ENCODE measurements at places on chromosomes 5 and 9. TPM values are rescaled to one million over a fixed set of nuclear protein-coding genes. Genes with fewer than 3 reads are reported as not detected.
A peak's percentile ranks its signal among the peaks of the same experiment; 100 is the strongest.

Gene PROB1
- total RNA-seq: 11.0 TPM

Gene OR1J2
- not detected for total RNA-seq

Gene IL3
- not detected for total RNA-seq

Gene SLC46A2
- total RNA-seq: 0.26 TPM

Gene ARID3C
- total RNA-seq: not detected

Gene SLC1A3
- 26.5 TPM for total RNA-seq

DNA sequence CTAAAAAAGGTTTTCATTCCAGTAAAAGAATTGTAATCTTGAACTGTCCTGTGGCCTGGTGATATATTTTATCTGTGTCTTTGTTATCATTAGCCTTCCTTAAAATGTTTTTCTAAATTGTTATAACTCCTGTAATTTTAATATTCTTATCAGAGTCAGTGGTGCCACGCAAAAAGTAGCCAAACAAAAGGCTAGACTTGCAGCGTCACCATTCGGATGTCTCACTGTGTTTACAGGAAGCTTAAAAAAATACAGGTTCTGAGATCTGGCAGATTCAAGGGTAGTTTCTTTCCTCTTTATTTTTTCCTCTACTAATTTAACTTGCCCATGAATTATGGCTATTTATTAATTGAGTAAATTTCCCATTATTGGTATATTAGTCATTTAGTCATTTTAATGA, 362.3 kb downstream of the MAT2B start:
- no peaks in the 10 kb centered on the region for H3K4me1 ChIP-seq
- H3K27ac ChIP-seq: no peak overlapping the region
- no peak for DNase-seq
- no peaks in the 10 kb centered on the region for H3K27me3 ChIP-seq
- H3K4me3 ChIP-seq: no peak overlapping the region

DNA sequence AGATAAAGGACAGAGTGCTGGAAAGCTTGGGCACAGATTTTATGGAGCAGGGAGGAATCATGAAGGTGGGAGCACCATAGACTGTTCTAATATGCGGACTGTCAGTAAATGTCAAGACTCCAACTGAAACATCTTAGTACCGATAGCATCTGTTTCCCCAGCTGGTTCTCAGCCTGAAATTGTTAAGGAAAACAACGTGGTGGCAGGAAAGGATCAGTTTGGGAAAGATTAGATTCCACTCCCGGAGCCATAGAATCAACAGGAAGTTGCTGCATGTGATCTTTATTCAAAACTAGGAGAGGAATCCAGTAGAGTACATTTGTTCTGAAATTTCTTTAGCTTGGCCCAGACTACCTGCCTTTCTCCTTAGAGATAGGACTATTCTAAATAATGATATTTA, 559.1 kb downstream of the CSNK1G3 start:
- DNase-seq: no peak
- H3K36me3 ChIP-seq: no peaks in the 10 kb centered on the region
- H3K4me1 ChIP-seq: no peaks in the 10 kb centered on the region
- H3K27ac ChIP-seq: no peak overlapping the region
- no peaks in the 10 kb centered on the region for H3K27me3 ChIP-seq
- H3K4me3 ChIP-seq: no peak overlapping the region

DNA sequence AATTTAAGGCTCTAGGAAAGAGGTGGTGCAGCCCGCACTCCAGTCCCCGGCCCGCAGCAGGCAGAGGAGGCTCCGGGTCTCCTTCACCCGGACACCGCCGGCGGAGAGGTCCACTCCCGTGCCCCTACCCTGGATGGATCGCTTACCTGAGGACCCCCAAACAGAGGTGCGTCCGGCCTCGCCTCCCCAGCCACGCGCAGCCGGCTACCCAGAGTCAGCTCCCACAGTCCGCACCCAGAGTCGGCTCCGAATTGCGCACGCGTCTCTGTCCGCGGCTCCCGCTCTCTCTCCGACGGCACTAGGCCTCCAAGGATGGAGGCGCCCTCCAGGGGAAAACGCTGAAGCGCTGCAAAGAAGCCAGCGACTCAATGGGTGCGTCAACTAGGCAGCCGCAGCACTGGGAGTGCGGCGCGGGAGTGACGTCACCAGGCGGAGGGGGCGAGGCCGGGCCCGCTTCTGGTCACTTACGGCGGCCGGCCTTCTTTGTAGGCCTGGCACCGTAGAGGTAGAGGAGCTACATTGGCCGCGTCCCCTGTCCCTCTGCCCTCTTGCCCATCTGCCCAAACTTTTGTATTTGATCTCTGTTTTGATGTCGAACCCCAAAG, at the start of gene ELP1:
ELP1 (minus strand) TSS at position 407 of the 605 bp plus-strand sequence. CDS start 2,978 bp downstream, outside the sequence.
- peak; percentile 98 for DNase-seq
- peak within 1 kb of the TSS; percentile 91 for H3K27ac ChIP-seq
- peaks cover 14% of the 10 kb centered on the region for H3K36me3 ChIP-seq
- H3K4me1 ChIP-seq: peaks cover 21% of the 10 kb centered on the region

GRCh38 chr9:99052815-99053715, 51.8 kb upstream of the TGFBR1 start:
- peaks cover 100% of the 10 kb centered on the region for H3K36me3 ChIP-seq
- H3K27ac ChIP-seq: no peak overlapping the region
- H3K4me1 ChIP-seq: no peaks in the 10 kb centered on the region
- H3K4me3 ChIP-seq: no peak overlapping the region
- H3K27me3 ChIP-seq: no peaks in the 10 kb centered on the region
- no peak for DNase-seq

DNA sequence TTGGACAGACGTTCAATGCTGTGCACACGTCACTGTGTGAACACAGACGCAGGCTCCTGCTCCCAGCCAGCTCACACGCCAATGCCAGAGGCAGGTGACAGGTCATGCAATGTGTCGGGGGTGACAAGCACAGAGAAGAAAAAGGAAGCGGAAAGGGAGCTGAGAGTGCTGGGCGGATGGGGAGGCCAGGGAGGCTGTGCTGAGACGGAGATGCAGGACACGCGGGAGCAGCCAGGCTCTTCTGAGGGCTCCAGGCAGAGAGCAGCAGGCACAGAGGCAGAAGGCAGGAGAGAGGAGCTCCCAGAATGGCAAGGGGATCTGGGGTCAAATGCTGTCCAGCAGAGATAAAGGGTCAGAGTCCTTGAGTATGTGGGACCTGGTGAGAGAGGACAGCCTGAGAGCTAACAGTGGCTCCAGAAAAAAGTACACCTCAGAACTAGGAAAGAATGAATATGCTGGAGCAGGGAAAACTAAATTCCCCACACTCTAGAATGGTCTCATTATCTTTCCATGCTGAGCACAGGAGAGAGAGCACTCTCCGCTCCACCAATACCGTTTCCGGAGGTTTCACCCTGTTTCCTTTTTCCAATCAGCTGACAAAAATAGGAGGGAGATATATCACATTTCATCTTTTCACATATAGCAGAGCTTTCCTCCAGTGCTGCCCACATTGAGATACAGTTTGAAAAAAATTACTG, 32.8 kb upstream of the NSMF start:
- no peaks in the 10 kb centered on the region for H3K36me3 ChIP-seq
- H3K27me3 ChIP-seq: no peaks in the 10 kb centered on the region
- H3K4me3 ChIP-seq: no peak overlapping the region
- H3K4me1 ChIP-seq: peaks cover 4% of the 10 kb centered on the region
- DNase-seq: no peak

DNA sequence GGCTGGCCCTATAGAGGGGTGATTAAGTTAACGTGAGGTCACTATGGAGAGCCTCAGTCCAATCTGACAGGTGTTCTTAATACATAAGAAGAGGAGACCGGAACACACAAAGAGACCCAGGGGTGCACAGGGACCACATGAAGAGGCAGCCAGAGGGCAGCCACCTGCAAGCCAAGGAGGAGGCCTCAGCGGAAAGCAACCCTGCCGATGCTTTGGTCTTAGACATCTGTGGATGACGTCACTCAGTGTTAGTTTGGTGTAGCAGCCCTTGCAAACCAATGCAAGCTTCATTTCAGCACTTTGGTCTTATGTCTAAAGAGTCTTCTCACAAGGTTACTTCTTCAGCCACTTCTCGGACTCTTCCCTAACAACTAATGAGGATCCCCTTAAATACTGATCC, 47.6 kb upstream of the GRHPR start:
- no peaks in the 10 kb centered on the region for H3K4me1 ChIP-seq
- H3K4me3 ChIP-seq: no peak overlapping the region
- DNase-seq: no peak
- H3K36me3 ChIP-seq: no peaks in the 10 kb centered on the region

DNA sequence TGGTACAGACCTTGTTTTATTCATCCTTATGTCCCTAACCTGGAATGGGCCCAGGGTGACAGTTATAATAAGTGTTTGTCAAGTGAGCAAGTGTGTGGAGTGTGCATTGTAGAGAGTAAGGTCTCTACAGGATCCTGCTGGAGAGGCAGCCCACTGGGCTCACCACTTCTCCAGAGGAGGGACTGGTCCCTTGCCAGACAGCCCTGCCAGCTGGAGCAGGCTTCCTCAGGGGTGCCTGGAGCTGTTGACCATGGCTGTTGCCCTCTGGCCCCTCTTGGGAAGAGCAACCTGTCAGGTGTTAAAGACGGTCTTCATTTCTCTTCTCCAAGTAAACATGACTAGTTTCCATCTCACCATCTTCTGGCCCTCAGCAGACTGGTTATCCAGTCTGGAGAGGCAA, 20.0 kb downstream of the IRF1 start:
- H3K36me3 ChIP-seq: peaks cover 7% of the 10 kb centered on the region
- H3K27ac ChIP-seq: no peak overlapping the region
- H3K27me3 ChIP-seq: no peaks in the 10 kb centered on the region

DNA sequence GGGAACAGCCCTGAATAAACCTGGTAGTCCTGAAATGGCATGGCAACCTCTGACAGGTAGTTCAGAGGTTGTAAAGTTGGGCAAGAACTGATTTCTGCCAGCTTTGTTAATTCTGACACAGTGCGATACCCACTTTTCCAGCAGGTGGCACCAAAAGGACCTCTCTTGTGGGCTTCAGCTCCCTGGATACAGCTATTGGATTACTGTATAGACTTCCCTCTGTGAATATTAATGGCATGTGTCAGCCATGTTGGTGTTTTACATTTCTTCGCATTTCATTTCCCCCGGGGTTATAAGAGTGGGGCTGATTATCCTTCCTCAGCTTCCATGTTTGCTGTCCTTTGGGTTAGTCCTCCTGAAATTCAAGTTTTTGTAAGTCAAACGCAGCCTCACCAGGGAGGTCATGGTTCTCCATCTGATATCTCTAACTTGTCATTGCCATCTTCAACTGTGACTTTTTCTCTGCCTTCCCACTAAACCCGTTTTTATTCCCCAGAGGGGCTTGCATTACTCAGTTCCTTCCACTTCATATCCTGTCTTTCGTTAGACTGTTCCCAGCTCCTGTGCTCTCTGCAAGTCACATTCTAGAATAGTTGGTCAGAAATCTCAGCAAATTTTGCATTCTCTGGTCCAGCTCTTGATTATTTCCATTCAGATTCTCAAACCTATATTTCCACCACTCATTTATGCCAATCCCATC, 135.6 kb downstream of the LIFR start:
- H3K27ac ChIP-seq: no peak overlapping the region
- H3K4me3 ChIP-seq: no peak overlapping the region
- H3K36me3 ChIP-seq: no peaks in the 10 kb centered on the region
- no peak for DNase-seq
- H3K27me3 ChIP-seq: no peaks in the 10 kb centered on the region

GRCh38 chr5:59799668-59800346, 93.7 kb downstream of the PDE4D start:
- H3K36me3 ChIP-seq: no peaks in the 10 kb centered on the region
- peaks cover 10% of the 10 kb centered on the region for H3K4me1 ChIP-seq
- H3K4me3 ChIP-seq: no peak overlapping the region
- no peaks in the 10 kb centered on the region for H3K27me3 ChIP-seq
- no peak overlapping the region for H3K27ac ChIP-seq

- H3K27ac ChIP-seq: no peak overlapping the region
- DNase-seq: no peak
Observed at GRCh38 chr5:117266280-117266679, 691.7 kb upstream of the SEMA6A start.

DNA sequence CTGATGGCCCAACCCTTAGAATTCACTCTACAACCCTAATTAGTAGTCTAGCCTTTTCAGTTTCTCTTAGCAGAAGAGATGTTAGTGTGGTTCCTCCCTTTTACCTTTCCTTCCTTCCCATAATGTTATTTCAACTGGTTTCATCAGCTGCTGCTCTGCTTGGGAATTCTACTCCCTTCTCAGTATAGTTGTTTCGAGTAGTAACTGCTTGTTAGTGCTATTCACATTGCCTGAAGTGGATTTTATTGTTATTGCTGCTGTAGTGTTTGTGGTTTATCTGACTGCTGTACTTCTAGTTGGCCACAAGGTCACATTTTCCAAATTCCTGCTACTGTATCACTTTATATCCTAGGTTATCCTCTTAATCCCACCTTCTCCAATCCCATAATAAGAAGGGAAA, 29.7 kb downstream of the SMIM15 start:
- no peak overlapping the region for H3K27ac ChIP-seq
- no peaks in the 10 kb centered on the region for H3K27me3 ChIP-seq
- H3K4me1 ChIP-seq: no peaks in the 10 kb centered on the region
- no peak overlapping the region for H3K4me3 ChIP-seq
- no peaks in the 10 kb centered on the region for H3K36me3 ChIP-seq
- no peak for DNase-seq

- no peak overlapping the region for H3K27ac ChIP-seq
- no peaks in the 10 kb centered on the region for H3K27me3 ChIP-seq
- H3K36me3 ChIP-seq: no peaks in the 10 kb centered on the region
- DNase-seq: no peak
- peaks cover 31% of the 10 kb centered on the region for H3K4me1 ChIP-seq
Observed at GRCh38 chr9:134316449-134317160, 9.7 kb upstream of the RXRA start.

Data from esophagus muscularis mucosa (tissue), 4 donors.